ENCODE measurements at places on chromosomes 1 and 21.

GRCh38 chr21:43321111-43321510 is 105.8 kb downstream of the SIK1 start:
- no peak for DNase-seq

GRCh38 chr1:88150330-88150729 is 533.7 kb upstream of the PKN2 start:
- DNase-seq, result no peak

- no peak for DNase-seq
Measured at GRCh38 chr1:95854457-95854856, 620.4 kb downstream of the RWDD3 start.

DNA sequence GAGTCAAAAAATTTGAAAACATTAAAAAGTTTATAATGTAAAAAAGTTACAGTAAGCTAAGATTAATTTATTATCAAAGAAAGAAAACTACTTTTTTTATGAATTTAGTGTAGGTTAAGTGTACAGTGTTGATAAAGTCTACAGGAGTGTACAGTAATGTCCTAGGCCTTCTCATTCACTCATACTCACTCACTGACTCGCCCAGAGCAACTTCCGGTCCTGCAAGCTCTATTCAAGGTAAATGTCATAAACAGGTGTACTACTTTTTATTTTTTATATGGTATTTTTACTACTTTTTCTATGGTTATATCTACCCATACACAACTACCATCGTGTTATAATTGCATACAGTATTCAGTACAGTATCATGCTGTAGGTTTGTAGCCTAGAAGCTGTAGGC is 49.6 kb downstream of the TBX19 start:
- DNase-seq, result no peak

GRCh38 chr1:40024671-40025070 is 15.9 kb upstream of the CAP1 start:
- no peak for DNase-seq

GRCh38 chr1:183896466-183897048 is 91.6 kb downstream of the RGL1 start:
- DNase-seq, result no peak

- no peak for DNase-seq
Measured at GRCh38 chr1:50060279-50060678, 36.5 kb upstream of the AGBL4 start.

GRCh38 chr1:207084232-207084631 is 4.4 kb upstream of the C4BPB start:
- DNase-seq, result no peak

DNA sequence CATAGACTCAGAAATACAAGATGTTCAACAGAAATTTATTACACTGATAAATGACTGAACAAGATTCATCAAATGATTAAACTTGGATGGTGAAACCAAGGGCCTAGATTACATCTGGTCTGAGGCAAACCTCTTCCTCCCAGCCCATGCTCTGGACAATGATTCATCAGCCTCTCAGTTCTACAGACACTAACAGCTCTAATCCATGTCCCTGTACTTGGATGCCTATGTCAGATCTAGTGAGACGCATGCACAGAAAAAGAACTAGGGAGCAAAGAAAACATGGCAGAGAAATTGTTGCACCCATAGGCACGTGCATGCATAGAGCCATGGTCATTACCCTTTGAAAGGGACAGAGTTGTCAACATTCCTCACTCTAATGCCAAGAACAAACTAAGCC is 250.1 kb downstream of the KCNH1 start:
- no peak for DNase-seq

GRCh38 chr1:226588484-226588883 is 39.9 kb downstream of the STUM start:
- DNase-seq, result no peak

- DNase-seq, result no peak
Measured at GRCh38 chr1:24351247-24351646, 32.1 kb downstream of the GRHL3 start.

DNA sequence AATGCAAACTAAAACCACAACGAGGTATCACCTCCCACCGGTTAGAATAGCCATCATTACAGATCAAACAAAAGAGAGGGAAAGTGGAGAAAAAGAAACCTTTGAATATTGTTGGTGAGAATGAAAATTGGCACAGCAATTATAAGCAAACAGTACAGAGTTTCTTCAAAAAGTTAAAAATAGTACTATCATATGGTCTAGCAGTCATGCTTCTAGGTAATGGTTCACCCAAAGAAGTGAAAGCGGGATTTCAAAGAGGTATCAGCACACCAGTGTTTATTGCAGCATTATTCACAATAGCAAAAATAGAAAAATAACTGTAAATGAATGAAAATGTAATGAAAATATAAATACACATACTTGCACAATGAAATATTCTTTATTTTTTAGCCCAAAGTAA is 8.2 kb downstream of the OR2T10 start:
- DNase-seq, result no peak
